ENCODE measurements at places on chromosomes 6 and 20.
A peak's percentile ranks its signal among the peaks of the same experiment; 100 is the strongest.

GRCh38 chr20:12815231-12815768, 193.5 kb upstream of the SPTLC3 start:
- no peak for DNase-seq

- no peak for DNase-seq
Observed at GRCh38 chr6:119200512-119201175, 122.2 kb upstream of the FAM184A start.

- DNase-seq, result peak; percentile 76
Observed at GRCh38 chr6:113854531-113855499, 2.3 kb upstream of the MARCKS start.

- DNase-seq, result no peak
Observed at GRCh38 chr20:43432498-43432897, 25.2 kb upstream of the SRSF6 start.

- DNase-seq, result no peak
Observed at GRCh38 chr6:93784794-93785693, 365.7 kb upstream of the EPHA7 start.

GRCh38 chr20:20498076-20498861, 130.4 kb downstream of the INSM1 start:
- DNase-seq, result no peak

All from amniotic stem cell (primary cell).